ENCODE measurements at places on chromosomes 4 and X. TPM values are rescaled to one million over a fixed set of nuclear protein-coding genes. Genes with fewer than 3 reads are reported as not detected.

SPACA5 gene
- total RNA-seq: not detected

ZAR1 gene
- total RNA-seq: not detected

FHDC1 gene
- 0.08 TPM for total RNA-seq

TRO gene
- 0.76 TPM for total RNA-seq

SSX2 gene
- not detected for total RNA-seq

NHS gene
- total RNA-seq: 0.03 TPM

TCEAL6 gene
- total RNA-seq: not detected

DNA sequence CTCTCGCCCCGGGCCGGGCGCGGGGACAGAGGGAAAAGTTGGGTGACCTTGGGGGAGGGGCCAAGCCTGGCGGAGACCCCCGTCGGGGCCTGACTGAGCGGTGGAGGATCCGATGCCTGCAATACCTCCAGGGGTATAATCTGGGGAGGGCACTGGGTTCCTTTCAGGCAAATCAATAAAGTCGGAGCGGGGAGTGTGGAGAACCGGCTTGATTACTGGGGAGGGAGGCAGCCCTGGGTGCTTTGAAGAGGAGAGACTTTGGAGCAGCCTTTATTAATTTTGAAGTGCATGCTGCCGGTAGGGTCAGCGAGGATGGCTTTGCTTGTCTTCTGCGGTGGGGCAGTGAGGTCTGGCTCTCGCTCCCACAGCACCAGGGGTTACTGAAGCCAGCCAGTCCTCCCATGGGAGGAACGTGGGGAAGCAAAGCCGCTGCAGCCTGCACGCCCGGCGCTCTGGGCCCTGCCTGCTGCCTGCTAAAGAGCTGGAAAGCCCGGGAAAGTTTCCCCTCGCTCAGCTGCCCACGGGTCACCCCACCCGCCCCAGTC, 403 bp upstream of the LGI2 start:
- no peak for DNase-seq

DNA sequence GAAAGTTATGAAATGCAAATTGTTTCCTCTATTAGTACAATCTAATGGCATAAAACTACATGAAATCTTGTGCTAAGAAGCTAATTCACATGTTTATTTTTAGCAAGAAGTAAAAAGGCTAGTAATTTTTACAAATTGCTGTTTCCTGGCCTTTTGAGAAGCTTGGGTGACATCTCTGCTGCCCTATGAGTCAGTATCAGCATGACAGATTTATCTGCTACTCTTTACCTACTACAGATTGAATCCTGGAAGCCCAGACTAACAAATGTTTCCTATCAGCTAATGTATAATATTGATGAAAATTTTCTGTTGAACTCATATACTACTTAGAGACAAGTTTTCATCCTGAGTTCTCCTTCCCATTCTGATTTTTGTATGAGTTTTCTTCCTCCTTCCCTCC, 232.4 kb downstream of the DCTD start:
- no peak for DNase-seq

DNA sequence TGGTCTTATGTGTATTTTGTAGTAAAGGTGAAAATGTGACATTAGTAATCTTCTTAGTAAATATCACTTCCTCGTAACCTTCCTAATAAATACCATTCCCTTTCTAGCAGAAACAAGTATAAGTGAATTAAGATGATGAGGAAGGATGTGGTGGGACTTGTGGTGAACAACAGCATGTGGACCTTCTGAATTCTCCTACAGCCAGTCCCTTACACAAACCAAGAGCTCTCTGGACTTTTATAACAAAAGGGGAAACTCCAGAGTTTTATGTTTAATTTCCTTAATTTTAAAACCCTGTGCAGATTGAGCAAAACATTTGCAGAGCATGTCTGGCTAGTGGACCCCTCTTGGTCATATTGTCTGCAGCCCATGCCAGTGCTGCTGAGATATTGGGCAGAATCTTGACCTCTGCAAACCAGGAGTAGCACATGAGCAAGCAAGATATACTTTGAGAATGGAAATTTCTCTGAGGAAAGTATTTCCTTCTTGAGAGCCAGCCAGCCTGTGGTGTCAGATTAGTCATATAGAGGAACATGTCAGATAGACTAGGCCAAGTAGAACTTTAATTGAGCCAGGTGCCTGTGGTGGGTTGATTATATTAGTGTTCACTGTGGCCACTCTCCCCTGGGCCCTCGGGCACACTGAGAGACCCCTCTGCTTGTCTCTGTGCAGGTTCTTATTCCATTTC, 328.2 kb downstream of the DKK2 start:
- DNase-seq: no peak

DNA sequence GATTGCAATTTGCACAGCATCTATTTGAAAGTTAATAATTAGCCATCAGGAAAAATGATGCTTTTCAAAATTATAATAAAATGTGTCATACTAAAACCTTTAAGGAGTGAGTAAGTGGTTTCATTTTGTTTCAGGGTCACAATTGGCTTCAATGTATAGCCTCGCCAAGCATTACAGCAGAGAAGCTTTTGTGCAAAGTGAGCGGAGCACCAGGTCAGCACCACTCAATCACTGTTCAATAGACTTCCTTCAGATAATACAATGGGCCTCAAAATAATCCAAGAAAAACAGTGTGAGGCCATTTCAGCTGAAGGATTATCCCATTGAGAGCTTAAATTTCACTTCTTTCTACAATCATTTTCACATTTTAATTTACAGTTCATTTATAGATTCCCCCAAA, 409.2 kb upstream of the SLIT2 start:
- no peak for DNase-seq

DNA sequence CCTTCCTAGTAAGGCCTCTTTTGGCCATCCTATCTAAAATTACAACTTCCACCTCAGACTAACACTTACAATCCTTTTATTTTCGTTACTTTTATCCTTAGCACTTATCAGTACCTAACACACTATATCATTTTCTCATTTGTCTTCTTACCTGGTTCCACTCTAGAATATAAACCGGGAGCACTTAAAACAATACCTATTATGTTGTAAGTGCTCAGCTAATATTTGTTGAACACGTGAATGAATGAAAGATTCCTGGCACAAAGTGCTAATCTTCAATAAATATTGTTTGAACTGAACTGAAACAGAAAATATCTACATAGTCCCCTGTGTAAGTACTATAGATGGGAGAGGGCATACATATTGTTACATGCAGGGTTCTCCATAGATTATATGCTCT, 14.4 kb downstream of the MGARP start:
- no peak for DNase-seq

Measured in CD8-positive, alpha-beta T cell (primary cell).